ENCODE measurements at places on chromosomes 2 and 18.

GRCh38 chr18:32175265-32175664, 14.6 kb upstream of the MEP1B start:
- DNase-seq, result no peak

DNA sequence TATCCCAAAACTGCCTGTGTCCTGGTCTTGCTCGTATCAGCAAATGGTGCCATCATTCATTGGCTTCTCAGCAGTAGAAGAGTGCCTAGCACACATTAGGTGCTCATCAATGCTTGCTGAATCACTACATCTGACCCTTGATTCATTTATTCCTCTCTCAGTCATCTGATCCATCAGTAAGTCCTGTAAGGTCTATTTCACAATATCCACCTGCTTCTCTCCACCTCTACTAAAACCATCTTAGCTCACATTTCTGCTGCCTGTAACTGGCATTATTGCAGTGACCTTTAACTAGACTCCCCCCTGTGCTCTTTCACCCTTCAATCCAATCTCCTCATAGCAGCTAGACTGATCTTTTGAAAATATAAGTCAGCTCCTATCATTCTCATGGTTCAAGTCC, 387.6 kb upstream of the SPRED2 start:
- no peak for DNase-seq

DNA sequence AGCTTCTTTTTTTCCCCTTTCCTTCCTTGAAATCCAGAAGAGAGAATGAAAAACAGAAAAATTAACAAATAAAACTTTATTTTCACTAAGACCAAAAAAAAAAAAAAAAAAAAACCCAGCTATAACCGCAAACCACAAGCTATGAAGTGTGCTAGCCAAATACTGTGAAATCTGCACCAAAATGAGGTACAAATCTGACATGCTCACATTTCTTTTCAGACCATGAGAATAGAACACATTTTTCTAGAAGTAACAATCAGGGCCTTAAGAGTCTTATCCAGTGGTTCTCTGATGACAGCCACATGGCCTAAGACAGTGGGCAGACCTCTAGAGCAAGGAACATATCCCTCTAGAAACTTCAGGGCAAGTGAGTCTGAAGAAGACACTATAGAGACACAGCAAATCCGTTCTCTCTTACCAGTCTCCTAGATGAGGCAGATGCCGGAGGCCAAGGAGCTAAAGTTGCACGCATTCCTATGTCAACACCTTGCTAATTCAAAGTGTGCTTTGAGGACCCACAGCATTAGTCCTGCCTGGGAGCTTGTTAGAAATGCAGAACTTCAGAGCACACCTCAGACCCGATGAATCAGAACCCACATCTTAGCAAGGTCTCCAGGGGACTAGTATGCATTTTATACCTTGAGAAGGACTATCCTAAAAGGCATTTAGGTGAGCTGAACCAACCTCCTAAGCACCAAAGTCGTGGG, 317.1 kb downstream of the MYCN start:
- DNase-seq, result no peak

DNA sequence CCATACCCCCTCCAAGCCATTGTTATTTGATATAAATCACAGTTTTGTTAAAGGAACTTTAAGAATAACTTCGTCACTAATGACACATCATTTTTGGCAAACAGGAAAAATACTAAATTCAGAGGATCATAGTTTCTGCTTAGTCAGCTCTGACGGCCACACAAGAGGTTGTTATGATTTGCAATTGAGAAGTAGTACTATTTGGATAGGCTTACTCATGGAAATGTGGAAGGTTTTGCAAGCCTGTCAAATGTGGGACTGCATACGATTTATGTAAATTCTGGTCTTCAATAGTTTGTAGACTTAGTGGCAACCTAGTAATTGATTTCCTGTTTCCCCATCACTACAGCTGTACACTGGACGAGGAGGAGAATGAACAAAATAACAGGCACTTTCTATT, 108.1 kb downstream of the ARHGEF33 start:
- no peak for DNase-seq

- peak; percentile 57 for DNase-seq
Observed at GRCh38 chr2:29336341-29337241, 221.4 kb downstream of the CLIP4 start.

- DNase-seq, result no peak
Observed at GRCh38 chr2:131143803-131144202, 38.7 kb downstream of the PLEKHB2 start.

- no peak for DNase-seq
Observed at GRCh38 chr2:113341191-113341869, 62.6 kb upstream of the PAX8 start.

GRCh38 chr18:692824-693223, 19.6 kb downstream of the ENOSF1 start:
- DNase-seq, result no peak

DNA sequence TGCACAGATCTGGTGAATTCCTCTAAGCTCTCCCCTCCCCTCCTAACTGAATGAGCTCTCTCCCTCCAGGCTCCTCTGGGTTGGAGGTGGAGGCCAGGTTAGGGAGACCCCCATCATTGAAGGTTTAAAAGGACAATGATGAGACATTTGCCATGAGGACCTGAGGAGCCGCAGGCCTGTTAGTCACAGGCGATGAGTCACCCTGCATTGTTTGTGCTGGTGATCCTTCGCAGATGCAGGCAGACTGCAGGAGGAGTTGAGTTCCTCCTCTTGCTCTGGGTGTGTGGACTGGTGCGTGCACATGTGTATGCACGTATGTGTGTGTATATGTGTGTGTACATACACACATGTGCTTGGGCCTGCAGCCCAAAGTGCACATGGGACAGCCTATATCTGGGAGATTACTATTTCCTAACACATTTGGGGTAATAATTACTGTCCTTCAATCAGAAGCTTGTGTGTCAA, 42.0 kb downstream of the MCFD2 start:
- DNase-seq, result no peak

DNA sequence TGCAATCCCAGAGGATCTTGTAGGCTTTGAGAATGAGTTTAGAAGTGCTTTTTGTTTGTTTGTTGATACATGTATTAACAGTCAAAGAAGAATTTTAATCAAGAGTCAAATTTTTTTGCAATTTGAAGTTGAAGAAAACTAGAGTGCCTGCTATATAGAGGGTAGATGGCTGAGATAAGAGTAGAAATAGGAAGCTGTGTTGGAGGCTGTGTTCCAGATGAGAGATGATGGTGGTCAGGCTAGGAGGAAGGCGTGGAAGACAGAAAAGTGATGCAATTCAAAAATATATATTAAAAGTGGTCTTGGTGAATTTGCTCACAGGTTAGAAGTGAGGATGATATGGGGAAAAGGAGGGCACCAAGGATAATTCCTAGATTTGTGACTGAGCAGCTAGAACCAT, 978.3 kb downstream of the BCL11A start:
- no peak for DNase-seq

- DNase-seq, result no peak
Observed at GRCh38 chr2:169822785-169823392, 1.8 kb downstream of the METTL5 start.

DNA sequence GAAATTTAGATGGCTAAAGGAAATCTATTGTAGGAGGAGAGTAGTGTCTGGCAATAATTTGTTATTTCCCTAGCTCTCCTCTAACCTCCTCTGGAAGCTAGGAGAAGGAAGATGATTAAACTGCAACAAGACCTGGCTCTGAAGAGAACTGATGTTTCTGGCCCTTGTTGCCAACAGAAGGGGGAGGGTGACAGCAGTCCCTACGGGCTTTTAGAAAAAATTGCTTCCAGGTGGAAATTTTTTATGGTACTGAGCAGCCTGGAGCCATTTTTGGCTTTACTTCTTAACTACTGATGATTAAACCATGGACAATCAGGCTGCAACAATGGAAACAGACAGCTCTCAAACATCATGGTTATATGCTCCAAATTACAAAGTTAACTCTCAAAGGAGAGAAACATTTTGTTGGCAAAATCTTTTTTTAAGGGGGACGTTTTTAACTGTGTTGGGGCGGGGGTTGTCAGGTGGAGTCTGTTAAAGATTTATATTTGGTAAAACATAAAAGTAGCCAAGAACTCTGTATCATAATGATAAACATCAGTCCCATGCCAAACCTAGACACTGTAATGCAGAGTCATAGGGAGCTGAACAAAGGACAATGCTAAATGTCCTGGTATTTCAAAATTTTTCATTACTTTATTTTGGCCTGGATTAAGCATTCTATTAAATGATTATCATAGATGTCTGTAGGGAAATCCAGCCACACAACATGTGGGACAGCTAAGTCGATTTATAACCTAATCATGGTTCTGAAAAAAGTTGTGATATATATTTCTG, 70.0 kb downstream of the EXOC6B start:
- DNase-seq, result no peak

DNA sequence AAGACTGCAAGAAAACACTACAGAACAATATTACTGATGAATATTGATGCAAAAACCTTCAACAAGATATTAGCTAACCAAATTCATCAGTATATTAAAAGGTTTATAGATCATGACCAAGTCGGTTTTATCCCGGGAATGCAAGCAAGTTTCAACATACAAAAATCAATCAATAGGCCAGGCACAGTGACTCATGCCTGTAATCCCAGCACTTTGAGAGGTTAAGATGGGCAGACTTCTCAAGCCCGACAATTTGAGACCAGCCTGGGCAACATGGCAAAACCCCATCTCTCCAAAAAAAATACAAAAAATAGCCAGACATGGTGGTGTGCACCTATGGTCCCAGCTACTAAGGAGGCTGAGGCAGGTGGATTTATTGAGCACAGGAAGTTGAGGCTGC, 82.9 kb downstream of the FSIP2 start:
- DNase-seq, result no peak

GRCh38 chr2:101763496-101764333, 66.2 kb downstream of the MAP4K4 start:
- no peak for DNase-seq

DNA sequence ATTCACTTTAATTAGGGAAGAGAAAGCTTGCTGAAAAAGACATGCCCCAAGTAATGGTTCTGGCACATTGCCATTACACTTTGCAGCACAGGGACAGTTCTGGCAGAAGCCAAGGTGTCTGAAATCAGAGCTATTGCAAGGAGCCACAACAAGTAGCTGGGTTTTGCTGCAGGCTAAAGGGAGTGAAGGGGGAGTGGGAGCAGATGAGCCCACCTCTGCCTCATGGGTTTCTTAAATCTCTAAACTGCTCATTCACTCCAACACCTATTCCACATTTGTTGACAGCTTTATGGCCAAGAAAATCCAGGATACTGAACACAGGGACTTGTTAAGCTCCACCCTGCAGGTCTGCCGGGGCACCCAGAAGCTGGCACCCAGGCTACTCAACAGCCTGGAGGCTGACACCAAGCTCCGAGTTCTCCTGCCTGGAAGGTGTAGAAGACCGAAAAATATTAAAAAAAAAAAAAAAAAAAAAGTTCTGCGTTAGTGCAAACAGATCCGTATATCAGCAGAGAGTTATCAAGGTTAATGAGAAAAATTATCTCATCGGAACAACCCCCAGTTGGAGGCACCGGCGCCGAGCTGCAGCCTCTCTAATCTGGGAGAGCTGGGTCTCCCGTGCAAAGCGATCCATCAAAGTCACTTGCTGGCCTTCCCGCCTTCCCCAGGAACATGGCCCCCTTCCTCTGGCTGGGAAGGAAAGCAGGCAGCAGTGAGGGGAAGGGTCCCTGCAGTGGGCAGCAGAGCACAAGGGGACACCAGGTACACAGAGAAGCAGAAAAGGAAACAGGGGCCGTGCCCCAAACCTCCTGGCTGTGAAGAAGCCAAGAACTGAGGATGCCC, 123.7 kb downstream of the HNMT start:
- no peak for DNase-seq

- no peak for DNase-seq
Observed at GRCh38 chr2:106342831-106343251, 125.4 kb downstream of the RGPD3 start.

- DNase-seq, result no peak
Observed at GRCh38 chr18:66603941-66604627, at the start of gene CDH19. Gene CDH19, minus strand, starts transcription at chr18:66604090. Its CDS starts 31,886 bp downstream, at chr18:66572204.

DNA sequence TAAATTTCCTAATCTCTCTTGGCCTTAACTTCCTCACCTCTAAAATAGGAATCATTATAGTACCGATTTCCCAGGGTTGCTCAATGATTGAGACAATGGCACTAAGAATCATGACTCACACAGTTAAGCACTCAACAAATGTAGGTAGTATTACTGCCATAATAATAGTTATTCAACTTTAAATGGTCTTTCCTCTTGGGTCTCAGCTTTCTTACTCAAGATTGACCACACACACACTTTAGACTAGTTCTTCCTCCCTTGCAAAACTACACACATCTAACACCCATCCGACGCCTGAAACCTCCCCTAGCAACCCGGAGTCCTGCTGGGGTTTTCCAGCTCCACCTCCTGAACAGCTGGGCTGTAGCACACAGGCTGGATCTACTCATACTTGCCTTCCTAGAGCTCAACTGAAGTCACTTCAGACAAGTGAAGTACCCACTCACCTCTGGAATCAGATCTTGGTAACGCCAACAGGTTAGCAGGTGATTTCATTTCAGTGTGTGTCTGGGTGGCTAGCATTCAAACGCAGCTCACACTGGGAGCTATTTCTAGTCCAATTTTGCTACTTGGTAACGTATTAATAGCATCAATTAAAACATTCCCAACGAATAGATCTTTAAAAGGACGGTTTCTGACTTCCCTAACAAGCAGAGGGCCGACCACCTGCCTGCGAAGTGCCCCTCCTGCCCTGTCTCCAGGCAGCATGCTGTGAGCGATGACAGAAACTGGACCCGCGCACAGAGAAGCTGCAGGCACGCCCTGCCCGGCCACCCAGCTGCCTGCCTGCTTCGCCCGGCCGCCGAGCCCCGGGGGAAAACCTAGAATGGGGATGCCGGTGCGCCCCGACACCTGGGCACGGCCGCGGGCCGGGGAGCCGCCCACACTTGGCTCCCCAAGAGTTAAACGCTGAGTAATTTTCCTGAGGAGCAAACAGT, 1.1 kb downstream of the UXS1 start:
- no peak for DNase-seq

DNA sequence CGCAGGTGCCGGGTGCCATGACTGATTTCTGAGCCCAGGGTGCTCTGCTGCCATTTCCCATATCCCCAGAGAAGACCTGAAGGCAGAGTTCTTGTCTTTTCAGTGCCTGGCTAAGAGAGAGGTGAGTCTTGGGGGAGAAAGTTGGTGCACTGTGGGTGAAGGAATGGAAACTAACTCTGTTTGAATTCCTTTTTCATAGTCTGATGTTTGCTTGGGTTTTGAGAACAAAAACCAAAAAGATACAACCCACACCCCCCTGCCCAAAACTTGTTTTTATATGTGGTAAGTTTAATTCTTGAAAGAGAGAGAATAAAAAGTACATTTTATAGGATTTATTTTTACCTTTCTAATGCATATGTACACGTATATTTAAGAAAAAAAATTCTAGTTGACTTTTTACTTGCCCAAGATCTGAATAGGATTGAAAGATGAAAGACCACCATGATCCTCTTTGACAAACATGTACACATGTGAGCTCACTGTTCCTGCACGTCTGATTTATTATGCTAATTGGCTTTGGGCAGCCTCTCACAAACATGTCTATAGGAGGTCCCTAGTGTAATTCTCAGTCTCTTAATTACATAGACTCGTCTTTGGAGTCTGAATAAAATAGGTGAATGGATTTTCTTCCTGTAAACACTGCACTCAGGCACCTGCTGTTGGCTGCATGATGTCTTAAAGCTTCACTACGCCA, 46.3 kb downstream of the ARL4C start:
- no peak for DNase-seq

GRCh38 chr18:8608795-8609658, at the start of gene RAB12:
Gene RAB12, plus strand, starts transcription at chr18:8609437. Its CDS starts 3 bp downstream, at chr18:8609440.
- DNase-seq, result peak; percentile 7

Measured in NCI-H524 treated with DMSO at 0.1 percent for 48 hours (cell line).